ENCODE measurements at places on chromosomes 1 and 21. TPM values are rescaled to one million over a fixed set of nuclear protein-coding genes. Genes with fewer than 3 reads are reported as not detected.

Gene SYT11
- 8.5 TPM for total RNA-seq

Gene CNR2
- total RNA-seq = not detected

Gene TEX38
- not detected for total RNA-seq

Gene CACNA1S
- total RNA-seq = not detected

Gene SH2D1B
- 0.12 TPM for total RNA-seq

Gene CTSK
- total RNA-seq = 70.5 TPM

Gene OR2G6
- total RNA-seq = not detected
